ENCODE measurements at places on chromosomes 3 and 15. TPM values are rescaled to one million over a fixed set of nuclear protein-coding genes. Genes with fewer than 3 reads are reported as not detected.

Gene FOXL2
- total RNA-seq, result under 0.01 TPM

Gene ATP10A
- total RNA-seq, result 2.6 TPM

Gene LRRC2
- total RNA-seq, result 1.1 TPM

Gene FAM107A
- total RNA-seq, result not detected

Gene MB21D2
- total RNA-seq, result 2.9 TPM

Gene NEK4
- total RNA-seq, result 35.4 TPM

Gene HHLA2
- total RNA-seq, result not detected

Gene SERPINI2
- not detected for total RNA-seq

Gene TJP1
- 67.6 TPM for total RNA-seq

Gene STRIT1
- not detected for total RNA-seq

Gene LSMEM2
- not detected for total RNA-seq

Gene LARP6
- 30.9 TPM for total RNA-seq

Gene RPL29
- 932 TPM for total RNA-seq

Gene MRPS11
- total RNA-seq, result 26.5 TPM

Gene LRRIQ4
- total RNA-seq, result not detected

Gene COL6A5
- not detected for total RNA-seq

Gene GOLGA6A
- not detected for total RNA-seq

Gene HGD
- not detected for total RNA-seq

Gene ZKSCAN7
- 5.5 TPM for total RNA-seq

Gene CHRNA7
- under 0.01 TPM for total RNA-seq

Gene UBE3A
- total RNA-seq, result 56.2 TPM

Gene ARF4
- 164 TPM for total RNA-seq

Data from subcutaneous preadipocyte (primary cell).